ENCODE measurements at places on chromosomes 11 and 22. TPM values are rescaled to one million over a fixed set of nuclear protein-coding genes. Genes with fewer than 3 reads are reported as not detected.

OR56A1 gene
- total RNA-seq: not detected

DKK3 gene
- 425 TPM for total RNA-seq

- no peak for DNase-seq
These were observed 1.0 kb downstream of the REXO2 start for GRCh38 chr11:114440121-114440860.

- peak; percentile 82 for DNase-seq
These were observed 104.9 kb downstream of the MICAL3 start for GRCh38 chr22:17919276-17920144.

GRCh38 chr11:95678988-95679387 lies 110.6 kb downstream of the FAM76B start:
- no peak for DNase-seq

- peak; percentile 59 for DNase-seq
These were observed 59.1 kb downstream of the ST3GAL4 start for GRCh38 chr11:126414615-126415014.

GRCh38 chr22:20181884-20182236 lies 31.0 kb upstream of the CCDC188 start:
- no peak for DNase-seq

GRCh38 chr11:135033540-135033939 lies 621.5 kb upstream of the B3GAT1 start:
- DNase-seq: no peak

- DNase-seq: no peak
These were observed 48.6 kb downstream of the FLRT1 start for GRCh38 chr11:64084146-64084950.

DNA sequence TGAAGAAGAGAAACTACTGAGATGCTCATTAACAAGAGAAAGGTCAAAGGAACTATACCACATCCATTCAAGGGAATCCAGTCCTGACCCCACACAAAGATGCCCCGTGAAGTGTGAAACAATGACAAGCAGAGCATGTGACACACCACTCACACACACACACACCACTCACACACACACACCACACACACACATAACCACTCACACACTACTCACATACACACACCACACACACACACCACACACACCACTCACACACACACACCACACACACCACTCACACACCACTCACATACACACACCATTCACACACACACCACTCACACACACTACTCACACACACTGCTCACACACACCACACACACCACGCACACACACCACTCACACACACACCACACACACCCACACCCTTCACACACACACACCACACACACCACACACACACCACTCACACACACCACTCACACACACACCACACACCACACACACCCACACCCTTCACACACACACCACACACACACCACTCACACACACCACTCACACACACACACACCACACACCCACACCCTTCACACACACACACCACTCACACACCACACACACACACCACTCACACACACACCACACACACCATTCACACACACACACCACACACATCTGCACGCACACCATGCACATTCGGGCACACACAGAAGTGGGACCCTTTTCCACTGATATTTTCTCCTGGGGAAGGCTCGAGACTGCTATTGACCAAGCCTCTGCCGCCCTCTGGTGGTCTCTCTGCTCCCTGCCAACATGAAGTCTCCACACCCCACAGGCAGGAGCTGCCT lies 32.0 kb upstream of the COMT start:
- peak; percentile 88 for DNase-seq

- DNase-seq: peak; percentile 68
These were observed 938 bp downstream of the LAYN start for GRCh38 chr11:111541254-111542061.

DNA sequence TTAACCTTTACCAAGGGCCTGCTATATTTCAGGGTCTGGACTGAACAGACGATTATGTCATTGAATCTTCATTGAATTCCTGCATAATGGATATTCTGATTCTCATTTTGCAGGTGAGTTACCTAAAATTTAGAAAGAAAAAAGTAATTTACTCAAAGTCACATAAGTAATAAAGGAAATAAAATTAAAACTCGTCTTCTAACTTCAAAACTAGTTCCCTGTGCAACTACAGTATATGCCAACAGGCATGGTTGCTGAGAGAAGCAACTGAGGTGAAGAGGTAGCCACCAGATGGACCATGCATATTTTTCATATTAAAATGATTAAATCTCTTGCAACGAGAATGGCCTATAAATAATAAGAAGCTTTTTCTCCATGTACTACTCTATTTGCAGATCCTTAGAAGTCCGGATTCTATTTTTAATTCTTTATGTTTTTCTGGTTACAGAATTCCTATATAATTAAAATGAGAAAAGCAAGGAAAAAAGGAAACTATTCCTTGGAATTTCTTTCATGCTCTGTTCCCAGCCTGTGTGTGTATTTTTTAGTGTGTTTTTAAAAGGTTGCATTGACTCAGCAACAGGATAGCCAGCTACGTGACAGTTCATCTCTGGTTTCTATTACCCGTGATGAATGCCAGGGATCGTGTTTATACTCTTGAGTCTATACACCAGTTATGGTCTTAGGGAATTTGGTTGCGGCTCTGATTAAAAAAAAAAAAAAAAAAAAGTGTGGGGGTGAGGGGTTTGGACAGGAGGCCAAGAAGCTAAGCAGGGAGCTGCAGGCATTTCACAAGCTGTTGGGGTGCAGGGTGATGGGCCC lies 186.8 kb downstream of the ETS1 start:
- DNase-seq: no peak

- DNase-seq: no peak
These were observed 1514.8 kb downstream of the TBC1D22A start for GRCh38 chr22:48276994-48277867.

Data from heart left ventricle (tissue), 16 donors.